Progenitor cell of endocrine pancreas (in vitro differentiated cells): ENCODE measurements at places on chromosomes 7 and 10. TPM values are rescaled to one million over a fixed set of nuclear protein-coding genes. Genes with fewer than 3 reads are reported as not detected.

GRCh38 chr10:122931088-122931906 is 20.9 kb downstream of the FAM24A start:
- H3K4me3 ChIP-seq: no peak overlapping the region
- H3K27ac ChIP-seq: no peak overlapping the region
- H3K27me3 ChIP-seq: no peaks in the 10 kb centered on the region
- H3K36me3 ChIP-seq: peaks cover 8% of the 10 kb centered on the region
- no peak for DNase-seq

DNA sequence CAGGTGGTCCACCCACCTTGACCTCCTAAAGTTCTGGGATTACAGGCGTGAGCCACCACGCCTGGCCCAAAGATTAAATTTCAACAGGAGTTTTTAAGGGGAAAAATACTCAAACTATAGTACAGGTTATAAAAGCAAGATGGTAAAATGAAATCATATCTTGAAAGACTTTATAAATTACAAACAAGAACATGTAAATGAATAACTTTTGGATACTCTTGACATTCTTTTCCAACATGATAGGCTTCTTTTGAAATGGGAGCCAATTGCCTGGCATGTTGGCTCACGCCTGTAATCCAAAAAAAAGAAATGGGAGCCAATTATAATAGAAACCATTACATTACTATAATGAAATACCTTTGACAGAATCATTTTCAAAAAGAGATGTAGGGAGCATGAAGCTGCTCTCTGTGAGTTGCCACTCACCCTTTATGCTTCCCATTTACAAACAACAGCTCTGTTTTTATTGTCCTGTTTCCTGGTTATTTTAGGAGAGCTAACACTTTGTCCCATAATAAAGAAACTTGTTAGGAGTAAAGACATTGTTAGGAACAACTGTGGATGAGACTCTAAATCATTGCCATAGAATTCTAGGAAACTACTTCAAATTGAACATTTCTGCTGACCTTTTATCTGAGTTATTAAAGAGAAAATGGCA is 24.6 kb upstream of the MCU start:
- H3K4me1 ChIP-seq: no peaks in the 10 kb centered on the region
- no peak overlapping the region for H3K4me3 ChIP-seq
- H3K36me3 ChIP-seq: no peaks in the 10 kb centered on the region
- no peak for DNase-seq
- no peak overlapping the region for H3K27ac ChIP-seq

COL1A2 gene
- total RNA-seq: 14.8 and 26.2 TPM in 2 replicates

ANK3 gene
- total RNA-seq: 87.6 and 90.1 TPM in 2 replicates

GRCh38 chr7:147276106-147276505 is 1159.5 kb downstream of the CNTNAP2 start:
- H3K27ac ChIP-seq: no peak overlapping the region
- no peak for DNase-seq
- peaks cover 4% of the 10 kb centered on the region for H3K36me3 ChIP-seq
- H3K4me3 ChIP-seq: no peak overlapping the region
- H3K27me3 ChIP-seq: no peaks in the 10 kb centered on the region

- H3K4me3 ChIP-seq: no peak overlapping the region
- H3K36me3 ChIP-seq: peaks cover 2% of the 10 kb centered on the region
- H3K27me3 ChIP-seq: peaks cover 11% of the 10 kb centered on the region
- DNase-seq: no peak
- no peak overlapping the region for H3K27ac ChIP-seq
These were observed 328.5 kb downstream of the ADARB2 start for GRCh38 chr10:1408651-1409367.

SGCE gene
- 35.4 and 49.3 TPM in 2 replicates for total RNA-seq

- peaks cover 28% of the 10 kb centered on the region for H3K36me3 ChIP-seq
- peak overlapping the region; percentile 50 for H3K27ac ChIP-seq
- H3K4me3 ChIP-seq: no peak overlapping the region
These were observed 17.5 kb downstream of the ARL3 start for GRCh38 chr10:102696736-102697135.

CCDC71L gene
- total RNA-seq: 20.3 and 21.0 TPM in 2 replicates

VWC2 gene
- total RNA-seq: 0.02 TPM in 2 replicates

GRCh38 chr10:47233631-47234030 is 66.4 kb upstream of the GDF10 start:
- no peak overlapping the region for H3K4me3 ChIP-seq
- no peak overlapping the region for H3K27ac ChIP-seq
- no peaks in the 10 kb centered on the region for H3K4me1 ChIP-seq
- H3K27me3 ChIP-seq: peaks cover 2% of the 10 kb centered on the region
- DNase-seq: no peak

DNA sequence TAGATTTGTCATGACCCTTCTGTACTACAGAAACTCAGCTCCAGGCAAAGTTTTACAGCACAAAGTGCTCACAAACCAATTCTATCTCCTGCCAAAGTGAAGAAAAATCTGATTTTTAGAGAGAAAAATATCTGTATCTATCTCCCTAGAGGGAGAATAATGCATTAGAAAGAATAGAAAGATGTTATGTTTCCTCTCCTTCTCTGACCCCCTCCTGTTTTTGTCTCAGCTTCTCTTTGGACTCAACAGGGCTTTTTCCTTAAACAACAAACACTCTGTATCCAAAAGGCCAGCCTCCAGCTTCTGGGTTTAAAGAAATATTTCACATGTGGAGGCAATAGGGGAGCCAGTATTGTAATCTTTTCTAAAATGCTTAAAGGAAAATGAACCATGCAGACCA is 627.4 kb downstream of the REEP3 start:
- no peaks in the 10 kb centered on the region for H3K4me1 ChIP-seq
- no peak overlapping the region for H3K4me3 ChIP-seq
- no peak overlapping the region for H3K27ac ChIP-seq
- H3K36me3 ChIP-seq: no peaks in the 10 kb centered on the region

DNA sequence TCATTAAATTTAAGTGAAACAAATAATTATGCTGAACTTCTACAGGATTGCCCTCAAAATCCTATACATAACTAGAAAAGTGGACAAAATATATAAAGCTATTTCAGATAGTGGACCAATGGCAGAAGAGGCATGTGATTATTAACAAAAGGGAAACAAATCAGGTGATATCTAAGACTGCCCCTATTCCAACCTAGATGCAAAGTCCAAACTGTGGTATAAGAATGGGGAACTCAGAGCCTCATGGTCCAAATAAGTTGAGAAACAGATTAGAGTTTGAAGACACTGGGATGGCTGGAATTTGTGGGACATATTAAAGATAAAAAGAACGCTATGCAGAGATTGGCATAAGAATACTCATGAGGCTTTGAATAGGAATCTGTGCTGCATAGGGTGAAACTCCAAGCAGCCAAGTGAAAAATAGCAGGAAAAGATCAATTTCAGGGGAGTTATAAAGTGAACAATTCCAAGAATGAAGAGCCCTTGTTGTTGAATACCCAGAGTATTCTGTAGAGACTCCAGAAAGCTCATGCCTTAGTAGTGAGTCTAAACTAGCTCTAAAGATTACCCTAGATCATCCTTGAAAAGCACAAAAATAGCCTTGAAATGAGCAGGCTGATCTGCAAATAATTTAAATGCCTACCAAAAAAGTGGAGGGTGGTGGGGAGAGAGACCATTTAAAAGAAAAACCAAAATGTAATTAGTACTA is 152.4 kb downstream of the IMMP2L start:
- DNase-seq: no peak
- H3K27ac ChIP-seq: no peak overlapping the region
- H3K4me3 ChIP-seq: no peak overlapping the region
- no peaks in the 10 kb centered on the region for H3K27me3 ChIP-seq

GRCh38 chr10:131694781-131695495 is 205.9 kb upstream of the PPP2R2D start:
- no peak overlapping the region for H3K4me3 ChIP-seq
- no peaks in the 10 kb centered on the region for H3K4me1 ChIP-seq
- no peak for DNase-seq
- no peak overlapping the region for H3K27ac ChIP-seq

- H3K4me3 ChIP-seq: no peak overlapping the region
- no peak overlapping the region for H3K27ac ChIP-seq
- no peak for DNase-seq
- peaks cover 15% of the 10 kb centered on the region for H3K27me3 ChIP-seq
- no peaks in the 10 kb centered on the region for H3K4me1 ChIP-seq
- H3K36me3 ChIP-seq: no peaks in the 10 kb centered on the region
These were observed 16.3 kb upstream of the SLC29A4 start for GRCh38 chr7:5266191-5267028.

- H3K27ac ChIP-seq: peak overlapping the region; percentile 91
- peaks cover 33% of the 10 kb centered on the region for H3K4me1 ChIP-seq
- H3K4me3 ChIP-seq: peak overlapping the region; percentile 99
- peaks cover 13% of the 10 kb centered on the region for H3K27me3 ChIP-seq
- DNase-seq: peak; percentile 40
These were observed 464 bp downstream of the DENND2A start for GRCh38 chr7:140640060-140640637.

TFR2 gene
- total RNA-seq: 0.62 and 0.93 TPM in 2 replicates

PAPOLB gene
- total RNA-seq: 0.07 and 0.10 TPM in 2 replicates

OPN1SW gene
- not detected in 2 replicates for total RNA-seq

TFPI2 gene
- 1.7 and 2.6 TPM in 2 replicates for total RNA-seq

GRCh38 chr10:60456053-60456452 is 66.4 kb upstream of the ANK3 start:
- H3K4me3 ChIP-seq: no peak overlapping the region
- DNase-seq: no peak
- H3K4me1 ChIP-seq: no peaks in the 10 kb centered on the region
- H3K36me3 ChIP-seq: no peaks in the 10 kb centered on the region

AKR1E2 gene
- 7.4 and 10.0 TPM in 2 replicates for total RNA-seq

GRCh38 chr10:125087191-125087896 is 73.0 kb downstream of the CTBP2 start:
- H3K4me3 ChIP-seq: no peak overlapping the region
- no peak for DNase-seq
- no peaks in the 10 kb centered on the region for H3K27me3 ChIP-seq
- peaks cover 38% of the 10 kb centered on the region for H3K4me1 ChIP-seq

GBX1 gene
- total RNA-seq: 2.0 and 2.1 TPM in 2 replicates

- H3K27me3 ChIP-seq: no peaks in the 10 kb centered on the region
- peaks cover 63% of the 10 kb centered on the region for H3K4me1 ChIP-seq
- H3K27ac ChIP-seq: no peak overlapping the region
- H3K36me3 ChIP-seq: peaks cover 4% of the 10 kb centered on the region
- DNase-seq: no peak
These were observed 2.5 kb downstream of the CCDC6 start for GRCh38 chr10:59903871-59904270.

RBM48 gene
- 14.8 and 16.7 TPM in 2 replicates for total RNA-seq

- peaks cover 4% of the 10 kb centered on the region for H3K27me3 ChIP-seq
- no peaks in the 10 kb centered on the region for H3K36me3 ChIP-seq
- no peak overlapping the region for H3K4me3 ChIP-seq
- no peak for DNase-seq
These were observed 60.6 kb downstream of the C10orf143 start for GRCh38 chr10:130049987-130050386.

- H3K4me1 ChIP-seq: peaks cover 3% of the 10 kb centered on the region
- no peak overlapping the region for H3K27ac ChIP-seq
- no peak overlapping the region for H3K4me3 ChIP-seq
These were observed 2.6 kb upstream of the TMEM130 start for GRCh38 chr7:98872328-98872924.

DNA sequence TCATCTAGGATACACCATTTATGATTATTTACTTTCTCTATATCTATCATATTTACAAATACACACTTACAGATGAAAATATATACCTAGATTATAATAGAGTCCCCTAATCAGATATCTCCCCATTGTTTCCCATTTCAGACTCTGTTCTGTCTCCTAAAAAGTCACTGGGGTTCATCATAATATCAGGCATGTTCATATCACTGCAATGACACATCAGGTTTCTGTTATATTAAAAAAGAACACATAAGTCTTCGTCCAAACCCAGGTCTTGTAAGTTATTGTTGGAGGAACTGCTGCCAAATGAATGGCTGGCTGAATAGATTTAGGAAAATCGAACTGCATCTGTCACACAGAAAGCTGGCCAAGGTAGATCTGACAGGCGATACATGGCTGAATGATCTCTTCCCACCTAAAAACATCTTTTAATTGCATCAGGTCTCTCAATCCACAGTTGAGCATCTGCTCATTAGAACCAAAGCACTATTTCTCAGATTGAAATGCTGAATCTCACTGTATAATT is 178.7 kb downstream of the CACNA2D1 start:
- H3K27me3 ChIP-seq: no peaks in the 10 kb centered on the region
- no peak for DNase-seq
- H3K4me3 ChIP-seq: no peak overlapping the region
- H3K4me1 ChIP-seq: no peaks in the 10 kb centered on the region
- H3K27ac ChIP-seq: no peak overlapping the region
- peaks cover 2% of the 10 kb centered on the region for H3K36me3 ChIP-seq

DNA sequence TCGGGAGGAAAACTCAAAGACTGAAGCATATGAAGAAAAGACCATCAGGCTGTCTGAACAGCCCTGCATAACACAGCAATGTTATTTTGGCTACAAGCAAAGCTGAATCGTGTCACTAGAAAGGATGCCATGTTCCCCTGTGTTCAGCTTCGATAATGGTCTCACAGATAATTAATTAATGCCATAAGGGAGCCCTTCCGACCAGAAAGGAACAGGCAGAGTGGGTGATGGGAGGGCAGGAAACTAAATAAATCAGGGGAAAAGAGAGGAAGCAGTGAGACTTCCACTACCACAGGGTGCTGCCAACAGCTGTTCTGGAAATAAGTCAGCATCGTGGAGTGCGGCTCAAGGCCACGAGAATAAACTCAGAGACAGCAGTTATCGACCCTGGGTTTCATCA is 3.2 kb downstream of the PTPRN2 start:
- no peak for DNase-seq
- no peak overlapping the region for H3K4me3 ChIP-seq
- peaks cover 3% of the 10 kb centered on the region for H3K4me1 ChIP-seq

GRCh38 chr7:101784292-101785127 is 32.9 kb upstream of the CUX1 start:
- H3K4me3 ChIP-seq: no peak overlapping the region
- DNase-seq: no peak
- no peaks in the 10 kb centered on the region for H3K36me3 ChIP-seq
- no peak overlapping the region for H3K27ac ChIP-seq
